Activated CD4-positive, alpha-beta T cell treated with anti-CD3 and anti-CD28 coated beads for 36 hours (primary cell): ENCODE measurements at places on chromosomes 6 and 20.
A peak's percentile ranks its signal among the peaks of the same experiment; 100 is the strongest.

DNA sequence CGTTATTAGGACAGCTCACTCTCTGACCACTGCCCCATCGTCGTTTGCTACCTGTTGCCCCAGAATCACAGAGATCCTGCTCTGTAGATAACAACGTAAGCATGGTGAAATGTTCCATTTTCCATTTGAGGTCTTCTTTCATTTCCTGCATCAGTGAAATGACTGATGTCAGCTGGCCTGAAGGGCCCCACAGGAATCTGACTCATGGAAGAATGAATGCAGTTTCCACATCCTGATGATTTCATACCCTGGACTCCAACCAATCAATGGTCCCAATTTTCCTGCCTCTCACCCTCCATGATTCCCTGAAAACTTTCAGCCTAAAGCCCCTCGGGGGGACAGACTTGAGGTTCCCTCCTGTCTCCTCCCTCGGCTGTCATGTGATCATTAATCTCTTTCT is 394.4 kb upstream of the CDH4 start:
- no peak for DNase-seq

GRCh38 chr6:3977875-3978711 is 100.8 kb downstream of the FAM217A start:
- DNase-seq = peak; percentile 68

DNA sequence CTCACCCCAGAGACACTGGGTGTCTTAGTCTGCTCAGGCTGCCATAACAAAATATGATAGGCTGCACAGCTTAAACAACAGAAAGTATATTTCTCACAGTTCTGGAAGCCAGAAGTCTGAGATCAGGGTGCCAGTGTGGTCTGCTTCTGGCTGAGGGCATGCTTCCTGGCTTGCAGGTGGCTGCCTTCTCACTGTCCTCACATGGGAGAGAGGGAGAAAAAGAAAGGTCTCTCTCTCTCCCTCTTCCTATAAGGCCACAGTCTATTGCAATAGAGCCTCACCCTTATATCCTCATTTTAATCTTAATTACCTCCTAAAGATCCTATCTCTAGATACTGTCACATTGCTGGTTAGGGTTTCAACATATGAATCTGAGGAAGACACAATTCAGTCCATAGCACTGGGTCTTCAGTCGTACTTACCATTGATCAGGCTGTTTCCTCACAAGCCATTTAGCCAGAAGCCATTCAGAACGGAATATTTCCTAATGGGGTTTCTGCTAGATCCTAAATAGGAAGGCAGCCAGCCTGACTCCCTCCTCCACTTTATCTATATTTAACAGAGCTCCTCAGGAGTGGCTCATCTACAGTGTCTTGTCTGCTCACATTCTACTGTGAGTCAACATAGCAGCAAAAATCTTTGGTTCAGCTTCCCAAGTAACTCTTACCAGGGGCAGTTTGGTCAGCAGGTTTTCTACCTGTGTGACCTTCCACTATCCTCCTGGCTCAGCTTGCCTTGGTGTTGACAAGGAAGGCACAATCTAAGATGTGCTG is 42.2 kb downstream of the CD164 start:
- no peak for DNase-seq

- no peak for DNase-seq
These were observed 100.1 kb downstream of the SLC23A2 start for GRCh38 chr20:4901031-4901818.

GRCh38 chr6:70811788-70812187 is 144.1 kb downstream of the SMAP1 start:
- DNase-seq = no peak

GRCh38 chr6:34098045-34098936 is 47.6 kb downstream of the GRM4 start:
- no peak for DNase-seq

DNA sequence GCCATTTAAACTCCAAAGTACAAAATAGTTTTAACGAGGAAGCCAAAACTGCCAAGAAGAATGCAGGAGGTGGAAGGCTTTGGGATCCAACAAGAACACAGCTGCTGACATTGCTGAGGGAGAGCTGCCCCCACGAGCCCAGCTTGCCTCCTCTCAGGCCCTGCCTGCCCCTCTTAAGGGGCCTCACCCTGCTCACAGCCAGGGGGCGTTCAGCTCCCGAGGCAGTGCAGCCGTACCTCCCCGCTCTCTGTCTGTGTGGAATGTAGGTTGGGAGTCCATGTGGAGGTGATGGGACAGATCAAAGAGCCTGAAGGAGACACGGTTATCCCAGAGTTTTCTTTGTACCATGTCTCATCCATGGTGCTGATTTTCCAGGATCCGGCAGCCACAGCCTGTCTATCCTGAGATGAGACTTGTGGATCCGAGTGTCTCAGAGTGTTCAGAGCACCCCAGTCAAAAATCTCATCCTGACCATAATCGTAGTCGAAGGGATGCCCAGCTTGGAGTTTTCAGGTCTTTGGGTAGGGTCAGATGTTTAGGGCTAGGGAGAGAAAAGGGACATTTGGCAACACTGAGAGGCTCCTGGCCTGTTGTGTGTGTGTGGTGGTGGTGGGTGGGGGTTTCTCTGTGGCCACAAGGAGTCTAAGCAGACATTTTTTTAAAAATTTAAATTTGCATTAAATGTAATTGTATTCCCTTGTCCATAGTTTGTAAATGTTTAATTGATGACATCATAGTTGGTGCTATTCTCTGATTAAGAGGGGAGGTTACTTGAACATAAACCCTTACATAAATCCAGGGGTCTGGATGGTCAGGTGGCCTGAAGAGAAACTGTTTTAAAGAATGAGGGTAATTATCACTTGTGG is 111.4 kb upstream of the CLDN20 start:
- DNase-seq = no peak

- DNase-seq = peak; percentile 86
These were observed 13.2 kb downstream of the SS18L1 start for GRCh38 chr20:62156592-62157386.

DNA sequence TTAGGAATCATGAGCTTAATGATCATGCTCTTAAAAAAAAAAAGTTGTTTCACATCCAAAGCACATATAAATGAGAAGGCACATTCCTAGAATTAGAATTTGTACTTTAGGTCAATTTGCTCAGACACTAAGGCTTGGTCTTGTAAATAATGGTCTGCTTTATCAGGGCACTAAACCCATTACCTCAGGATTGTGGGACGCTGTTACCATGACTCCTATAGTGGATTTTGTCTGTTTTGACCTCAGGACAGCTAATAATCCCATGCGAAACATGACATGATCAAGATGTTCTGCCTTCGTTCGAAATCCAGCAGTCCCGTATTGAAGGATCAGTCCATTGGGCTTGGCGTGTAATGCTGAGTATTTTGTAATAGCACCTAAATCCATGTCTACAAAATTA is 2.4 kb downstream of the PGM3 start:
- DNase-seq = no peak

DNA sequence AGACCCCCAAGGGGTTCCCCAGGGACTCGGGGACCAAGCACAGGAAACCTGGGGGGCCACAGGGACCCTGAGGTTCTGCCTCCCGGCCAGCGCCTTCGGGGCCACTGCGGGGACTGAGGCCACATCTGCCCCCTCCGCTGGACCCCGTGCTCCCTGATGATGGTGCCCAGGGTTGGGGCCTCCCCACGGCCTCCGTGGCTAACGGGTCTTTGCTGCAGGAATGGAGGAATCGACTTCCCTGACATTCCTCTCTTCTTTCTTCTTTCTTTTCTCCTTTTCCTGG is 330.2 kb downstream of the TAF4 start:
- DNase-seq = no peak

DNA sequence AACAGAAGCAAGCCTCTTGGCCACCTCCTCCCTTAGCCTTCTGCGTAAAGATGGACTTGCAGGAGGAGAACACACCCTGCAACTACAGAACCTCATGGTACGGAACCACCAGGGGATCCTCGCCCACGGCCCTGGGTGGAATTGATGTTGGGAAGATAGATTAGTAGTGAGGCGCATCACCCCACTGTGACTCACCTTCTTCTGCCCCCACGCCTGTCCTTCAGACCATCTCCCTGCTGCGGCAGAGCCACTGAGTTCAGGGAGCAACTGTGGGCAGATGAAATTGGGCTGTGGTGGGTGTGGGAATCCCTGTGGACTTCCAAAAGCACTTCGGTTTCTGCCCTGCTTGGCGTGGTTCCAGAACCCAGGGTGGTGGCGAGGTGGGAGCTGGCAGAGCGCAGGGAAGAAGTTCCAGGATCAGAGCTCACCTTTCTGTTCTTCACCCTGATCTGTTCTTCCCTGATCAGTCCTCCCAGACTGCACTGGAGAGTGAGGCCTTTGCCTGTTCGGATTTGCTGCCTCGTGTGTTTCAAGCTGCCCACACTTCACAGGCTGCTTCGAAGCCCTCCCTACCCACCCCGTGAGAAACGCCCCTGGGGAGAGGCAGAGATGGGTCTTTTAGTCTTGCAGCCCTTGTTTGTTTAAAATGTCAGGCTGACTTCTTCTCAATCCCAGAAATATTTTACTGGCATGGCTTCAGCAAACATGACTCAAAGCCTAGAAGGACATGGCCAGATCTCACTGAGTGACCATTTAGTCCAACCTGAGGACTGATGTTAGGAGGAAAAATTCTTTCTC is 92.8 kb upstream of the MLN start:
- peak; percentile 25 for DNase-seq

- no peak for DNase-seq
These were observed 29.0 kb downstream of the PTPRA start for GRCh38 chr20:2902291-2902690.

- no peak for DNase-seq
These were observed 146.3 kb upstream of the GJE1 start for GRCh38 chr6:141986457-141986856.

- DNase-seq = no peak
These were observed 28.8 kb upstream of the SYNJ2 start for GRCh38 chr6:157952861-157953351.

DNA sequence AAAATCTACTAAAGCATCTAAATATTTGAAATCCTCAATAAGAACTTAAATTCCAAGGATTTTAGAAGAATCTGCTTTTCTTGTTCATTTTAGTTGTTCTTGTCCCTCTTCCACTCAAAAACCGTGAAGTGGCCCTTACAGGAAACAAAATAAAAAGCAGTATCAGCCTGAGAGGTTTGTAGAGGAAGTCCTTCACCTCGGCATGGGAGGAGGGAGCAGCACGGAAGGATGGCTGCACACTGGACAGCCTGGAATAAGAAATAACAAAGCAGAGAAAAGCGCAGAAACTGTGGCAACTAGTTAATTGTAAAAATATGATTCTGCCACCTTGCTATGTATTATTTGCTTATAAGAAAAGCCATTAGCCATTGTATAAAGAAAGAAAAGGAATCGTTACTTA is 46.1 kb downstream of the RALGAPA2 start:
- DNase-seq = no peak

DNA sequence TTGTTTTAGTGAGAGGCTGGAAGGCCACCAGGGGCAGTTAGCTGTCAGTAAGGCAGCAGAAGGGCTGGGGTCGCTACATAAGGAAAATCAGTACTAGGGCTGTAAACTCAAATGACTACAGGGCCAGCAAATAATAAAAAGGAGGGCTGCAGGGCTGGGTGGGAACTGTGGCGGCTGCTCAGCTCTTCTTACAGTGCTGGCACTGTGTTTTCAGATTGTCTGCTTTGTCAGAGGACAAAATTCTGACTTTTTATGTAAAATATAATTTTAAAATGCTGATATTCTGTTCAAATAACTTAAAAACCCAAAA is 23.2 kb downstream of the HLA-A start:
- no peak for DNase-seq

DNA sequence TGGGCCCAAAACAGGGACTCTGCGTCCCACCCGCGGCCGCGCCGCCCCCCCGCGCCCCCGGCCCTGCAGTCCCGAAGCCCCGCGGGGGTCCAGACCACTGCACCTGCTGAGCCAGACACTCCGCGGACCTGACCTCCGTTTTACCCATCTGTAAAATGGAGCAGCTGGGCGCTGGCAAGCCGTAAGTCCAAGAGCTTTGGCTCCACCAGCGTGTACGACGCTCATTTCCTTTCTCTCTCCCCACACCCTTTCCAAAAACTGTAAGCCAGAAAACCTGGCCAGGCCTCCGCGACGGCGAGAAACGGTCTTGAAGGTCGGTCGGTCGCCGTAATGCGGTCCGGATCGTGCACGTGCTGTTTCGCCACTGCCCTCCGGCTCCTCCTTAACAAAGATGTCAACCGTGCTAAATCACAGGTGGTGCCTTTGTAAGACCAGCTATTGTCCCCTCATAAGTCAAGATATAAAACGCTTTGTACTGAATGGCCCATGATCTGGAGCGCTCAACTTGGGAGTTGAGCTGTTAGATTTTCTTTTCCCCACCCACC is 7.8 kb upstream of the NR2E1 start:
- no peak for DNase-seq

DNA sequence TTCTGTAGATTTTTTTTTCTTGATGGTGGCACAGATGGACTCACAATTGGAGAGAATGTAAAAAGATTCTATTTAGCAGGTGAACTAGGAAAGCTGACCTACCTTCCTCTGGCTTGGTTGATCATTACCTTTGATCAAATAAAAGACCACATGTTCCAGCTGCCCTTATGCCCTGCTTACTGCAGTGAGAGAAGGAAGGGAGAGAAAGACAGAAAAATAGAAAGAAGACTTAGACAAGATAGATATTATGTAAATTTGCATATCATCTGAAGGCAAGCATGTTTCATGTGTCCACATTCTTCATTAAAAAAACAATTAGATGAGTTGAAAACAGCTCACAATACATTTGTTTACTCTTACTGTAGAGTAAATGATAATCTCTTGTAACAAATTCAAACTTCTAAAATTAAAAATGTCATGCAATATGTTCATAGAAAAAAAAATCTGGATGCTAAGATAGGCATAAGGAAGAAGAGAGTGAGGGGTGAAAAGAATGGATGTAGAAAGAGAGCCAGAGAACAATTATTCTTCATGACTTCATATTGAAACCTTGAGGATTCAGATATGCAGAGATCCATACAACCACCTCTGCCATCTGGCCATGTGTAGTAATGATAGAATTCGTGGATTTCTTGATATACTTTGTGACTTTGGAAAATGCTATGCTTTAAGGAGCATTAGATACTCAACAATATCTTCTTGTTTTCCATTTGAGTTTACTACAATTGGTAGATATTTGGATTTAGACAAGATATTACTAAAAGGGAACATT is 71.7 kb downstream of the RFX6 start:
- DNase-seq = no peak

DNA sequence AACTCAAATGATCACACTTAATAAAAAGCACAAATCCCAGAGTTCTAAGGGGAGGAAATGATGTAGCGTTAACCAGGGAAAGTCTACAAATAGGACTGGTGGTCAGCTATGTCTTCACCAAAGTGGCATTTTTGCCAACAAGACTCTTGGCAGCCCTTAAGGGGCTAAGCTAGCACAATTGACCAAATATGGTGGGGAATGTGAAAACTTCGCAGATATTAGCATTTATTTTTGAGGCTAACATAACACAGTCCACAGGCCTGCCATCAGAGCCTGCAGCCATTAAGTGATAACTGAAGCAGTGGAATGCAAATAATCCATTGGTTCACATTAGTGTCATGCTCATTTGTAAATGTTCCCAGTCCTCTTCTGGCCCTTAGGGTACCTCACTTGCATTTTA is 274.6 kb downstream of the FOXC1 start:
- DNase-seq = no peak
